ENCODE measurements at places on chromosomes 1 and 21.

- DNase-seq, result no peak
Measured at GRCh38 chr1:176602388-176603004, 139.5 kb downstream of the PAPPA2 start.

DNA sequence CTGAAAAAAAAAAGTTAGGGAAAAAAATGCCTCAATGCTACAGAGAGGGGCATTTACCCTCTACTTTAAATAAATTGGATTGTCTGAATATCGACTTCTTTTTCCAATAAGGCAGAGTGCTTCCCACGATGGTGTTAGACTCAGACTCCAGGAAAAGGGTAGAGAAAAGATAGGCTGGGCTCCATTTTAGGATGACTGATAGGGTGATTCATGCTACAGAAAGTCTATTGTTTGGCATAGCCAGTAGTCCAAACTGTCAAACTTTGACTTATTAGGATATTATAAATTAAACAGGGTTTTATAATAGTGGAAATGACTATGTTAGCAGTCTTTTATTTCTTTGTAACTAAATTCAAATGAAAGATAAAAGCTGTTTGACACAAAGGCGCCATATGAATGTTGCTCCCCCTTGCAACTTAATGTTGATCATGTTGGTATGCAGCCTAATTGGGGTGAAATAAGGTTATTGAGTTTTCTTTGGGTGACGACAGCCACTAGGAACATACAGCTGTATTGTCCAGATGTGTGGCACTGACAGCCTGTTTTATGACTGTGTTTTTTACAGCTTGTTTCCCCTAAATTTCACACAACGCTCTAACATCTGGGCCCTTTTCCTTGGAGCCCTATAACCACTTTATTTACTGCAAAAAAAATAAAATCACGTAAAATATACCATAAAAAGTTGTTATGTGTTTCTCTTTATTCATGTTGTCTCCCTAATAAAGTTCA, 69.3 kb downstream of the SPAG17 start:
- DNase-seq, result no peak

DNA sequence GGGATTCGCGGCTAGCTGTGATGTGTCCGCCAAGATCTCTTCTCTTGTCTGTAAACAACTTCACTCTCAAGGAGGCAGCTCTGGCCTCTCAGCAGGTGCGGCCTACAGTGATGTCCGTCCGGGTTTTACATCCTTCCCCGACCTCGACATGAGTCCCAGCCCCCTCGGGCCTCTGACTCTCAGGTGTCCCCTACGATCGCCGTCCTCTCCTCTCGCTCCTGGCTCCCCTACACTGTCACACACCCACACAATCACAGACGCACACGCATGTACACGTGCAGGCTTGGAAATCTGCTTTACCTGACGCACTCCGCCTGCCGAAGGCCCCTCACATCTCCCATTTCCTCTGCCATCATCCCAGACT, 797 bp upstream of the RSPH1 start:
- no peak for DNase-seq

DNA sequence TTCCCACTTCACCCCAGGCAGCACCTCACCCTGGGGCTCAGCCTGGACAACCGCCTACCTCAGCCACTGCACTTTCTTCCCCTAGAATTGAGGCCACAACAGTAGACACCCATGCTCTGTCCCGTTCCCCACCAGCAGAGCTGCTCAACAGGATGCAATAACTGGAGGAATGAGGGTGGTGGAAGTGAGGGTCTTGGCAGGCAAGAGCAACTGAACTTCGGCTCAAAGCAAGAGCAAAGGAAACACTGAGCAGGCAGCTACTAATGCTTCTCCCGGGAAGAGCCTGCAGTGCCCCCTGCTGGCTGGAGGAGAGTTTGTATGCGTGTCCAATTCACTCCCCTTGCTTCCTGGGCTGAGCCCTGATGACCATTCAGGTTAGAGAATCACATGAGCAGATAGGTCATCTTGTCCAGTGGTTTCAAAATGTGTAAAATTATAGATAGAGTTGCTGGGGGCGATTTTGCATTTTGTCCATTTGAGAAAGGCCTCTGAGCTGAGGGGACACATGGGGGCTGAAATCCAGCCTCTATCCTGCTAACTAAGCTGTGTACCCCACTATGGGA, 13.9 kb downstream of the NT5C1A start:
- DNase-seq, result no peak
